ENCODE measurements at places on chromosomes 4 and X.

GRCh38 chr4:86582410-86582809 is 11.7 kb upstream of the PTPN13 start:
- DNase-seq, result no peak

DNA sequence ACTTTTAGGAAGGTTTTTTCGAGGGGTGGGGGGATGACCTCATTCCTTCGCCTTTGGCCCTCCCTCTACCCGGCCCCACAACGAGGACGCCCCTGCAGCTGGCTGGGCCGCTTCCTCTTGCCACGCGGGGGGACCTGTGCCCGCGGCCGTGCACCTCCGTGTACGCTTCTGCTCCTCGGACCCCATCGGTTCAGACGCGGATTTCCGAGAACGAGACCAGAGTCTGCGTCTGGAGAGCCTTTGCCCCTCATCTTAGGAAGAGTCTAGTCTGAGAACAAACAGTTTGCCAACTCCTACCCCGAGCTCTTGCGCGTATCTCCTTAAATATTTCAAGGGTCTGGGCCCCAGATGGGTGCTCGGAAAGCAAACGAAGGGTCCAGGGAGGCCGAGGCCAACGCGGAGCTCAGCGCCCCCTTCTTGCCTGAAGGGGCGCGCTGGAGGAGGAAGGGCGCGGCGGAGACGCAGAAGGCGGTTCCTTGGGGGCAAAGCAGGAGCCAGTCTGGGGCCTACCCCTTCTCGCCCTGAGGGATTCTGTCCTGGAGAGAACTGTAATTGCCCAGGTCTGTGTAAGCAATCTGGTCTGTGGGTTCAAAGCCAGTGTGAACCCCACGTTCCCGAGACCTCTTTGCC is 3.9 kb upstream of the SFRP2 start:
- no peak for DNase-seq

DNA sequence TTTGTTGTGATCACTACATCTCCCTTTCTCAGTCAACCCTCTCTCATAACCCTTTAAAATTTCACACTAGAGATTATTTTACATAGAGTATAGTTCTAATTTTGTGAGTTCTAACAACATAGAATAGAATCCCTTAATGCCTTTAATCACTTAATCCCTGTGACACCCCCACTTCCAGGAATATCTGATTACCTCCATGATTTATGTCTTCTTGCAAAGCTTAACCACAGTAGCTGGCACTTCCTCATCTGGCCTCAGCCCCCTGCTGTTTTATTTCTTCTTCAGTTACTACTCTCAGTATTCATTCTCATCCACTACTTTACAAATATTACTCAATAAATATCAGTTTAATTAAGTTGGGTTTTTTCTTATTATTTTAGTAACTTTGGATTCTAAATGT is 340.9 kb downstream of the CENPC start:
- no peak for DNase-seq

DNA sequence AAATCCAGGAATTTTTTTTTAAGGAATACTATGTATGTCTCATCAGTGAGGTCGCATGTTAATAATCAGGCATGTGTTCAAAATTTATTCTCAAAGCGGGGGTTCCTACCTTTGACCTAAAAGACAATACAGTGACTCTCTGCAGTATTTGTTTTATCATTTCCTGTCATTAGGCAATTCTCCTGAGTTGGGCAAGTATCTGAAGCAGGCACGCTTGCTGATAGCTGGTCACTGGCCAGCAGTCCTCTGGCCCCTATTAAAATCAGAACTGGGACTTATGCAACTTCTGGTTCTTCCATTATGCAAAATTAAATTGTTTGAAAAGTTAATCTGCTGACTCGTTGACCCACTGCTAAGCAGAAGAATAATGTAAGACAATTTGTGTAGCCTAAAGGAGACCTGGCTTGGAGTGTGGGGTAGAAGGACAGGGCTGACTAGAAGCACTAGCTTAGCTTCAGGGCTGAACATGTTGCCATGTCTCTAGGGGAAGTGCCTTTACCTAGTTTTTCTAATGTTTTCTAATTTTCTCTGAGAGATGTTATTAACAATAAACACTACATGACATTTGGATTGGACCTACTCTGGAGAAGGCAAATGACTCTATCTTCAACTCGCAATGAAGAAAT is 36.0 kb upstream of the GABRA2 start:
- no peak for DNase-seq

- DNase-seq, result no peak
These were observed 725.4 kb upstream of the INTU start for GRCh38 chr4:126907389-126907788.

GRCh38 chr4:117660668-117661067 is 373.6 kb upstream of the NDST3 start:
- no peak for DNase-seq

DNA sequence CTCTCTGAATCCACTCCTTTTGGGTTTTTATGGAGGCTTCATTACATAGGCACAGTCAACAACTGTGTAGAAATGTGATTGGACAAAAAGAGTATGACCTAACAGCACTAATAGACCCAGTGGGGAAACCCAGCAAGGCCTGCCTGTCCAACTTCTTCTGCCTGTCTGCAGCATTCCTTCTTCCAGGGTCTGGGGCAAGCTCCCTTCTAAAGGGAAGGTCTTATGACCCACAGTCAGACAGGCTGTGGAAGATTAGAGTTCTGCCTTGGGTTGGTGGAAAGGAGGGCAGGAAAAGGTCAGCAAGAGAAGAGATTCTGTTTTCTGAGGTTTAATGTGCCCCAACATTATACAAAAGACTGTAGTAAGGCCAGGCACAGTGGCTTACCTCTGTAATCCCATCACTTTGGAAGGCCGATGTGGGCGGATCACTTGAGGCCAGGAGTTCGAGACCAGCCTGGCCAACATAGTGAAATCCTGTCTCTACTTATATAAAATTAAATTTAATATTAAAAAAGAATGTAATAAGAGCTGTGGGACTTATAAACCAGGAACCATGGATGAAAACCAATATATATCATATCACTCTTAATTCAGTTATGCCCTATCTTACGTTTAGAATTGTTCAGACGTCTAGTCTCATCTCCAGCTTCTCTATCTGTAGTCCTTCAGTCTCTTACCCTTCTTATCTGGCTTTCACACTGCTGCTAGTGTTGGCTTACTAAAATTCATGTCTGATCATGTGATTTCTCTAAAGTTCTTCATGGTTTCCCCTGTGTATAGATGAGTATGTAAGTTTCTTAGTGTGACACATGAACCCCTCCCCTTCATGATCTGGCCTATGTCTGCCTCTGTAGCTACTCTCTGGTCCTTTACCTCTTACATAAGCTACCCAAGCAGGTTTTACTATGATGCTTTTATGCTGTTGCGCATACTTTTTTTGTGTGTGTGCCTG is 6.2 kb downstream of the CLCN3 start:
- no peak for DNase-seq

GRCh38 chr4:82360298-82361177 is 13.3 kb downstream of the HNRNPD start:
- peak; percentile 29 for DNase-seq

GRCh38 chr4:182384631-182385091 is 141.5 kb downstream of the TENM3 start:
- no peak for DNase-seq

Data from fibroblast of skin of scalp (primary cell).